Activated CD4-positive, alpha-beta T cell treated with anti-CD3 and anti-CD28 coated beads, Interleukin-2, Interleukin-6, amounts not matched to agents 100 ng/mL and 50 ng/mL, durations not matched to agents 16 hours and 8 hours (primary cell): ENCODE measurements at places on chromosomes 5 and 9.

DNA sequence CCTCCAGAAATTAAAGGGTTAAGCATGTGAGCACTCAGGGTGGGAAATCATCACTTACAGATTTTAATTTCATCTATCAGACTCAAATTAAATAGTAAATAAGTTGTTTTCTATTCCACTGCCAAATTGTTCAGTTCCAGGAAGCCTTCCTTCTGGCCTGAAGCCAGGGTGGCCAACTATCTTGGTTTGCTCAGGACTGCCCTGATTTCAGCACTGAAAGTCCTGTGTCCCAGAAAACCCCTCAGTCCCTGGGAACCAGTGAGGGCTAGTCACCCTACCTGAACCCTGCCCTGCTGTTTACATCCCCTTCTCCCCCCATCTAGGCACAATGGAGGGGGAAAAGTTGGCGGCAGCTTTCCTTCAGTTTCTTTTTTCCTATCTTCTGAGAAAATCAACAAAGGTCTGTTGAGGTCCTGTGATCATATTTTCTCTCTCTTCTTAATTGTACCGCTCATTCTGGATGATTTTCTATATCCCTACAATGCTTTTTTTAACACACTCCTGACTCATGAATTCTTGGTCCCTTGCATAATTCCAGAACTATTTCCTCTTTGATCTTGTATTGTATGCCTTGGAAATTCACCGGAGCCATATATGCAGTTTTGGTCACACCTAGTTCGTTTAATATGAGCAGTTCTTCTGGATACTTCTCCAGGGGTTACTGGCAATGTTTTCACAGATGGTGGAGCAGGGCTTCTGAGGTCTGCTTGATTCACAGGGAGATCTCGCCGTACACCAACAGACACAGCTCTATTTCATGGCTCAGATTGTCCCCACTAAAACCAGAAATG, 103.8 kb downstream of the MAP1B start:
- no peak for DNase-seq

- DNase-seq, result no peak
Measured at GRCh38 chr9:131253891-131254491, 22.3 kb downstream of the FAM78A start.

GRCh38 chr5:157744051-157745011, 819 bp downstream of the LSM11 start:
- DNase-seq, result peak; percentile 38

DNA sequence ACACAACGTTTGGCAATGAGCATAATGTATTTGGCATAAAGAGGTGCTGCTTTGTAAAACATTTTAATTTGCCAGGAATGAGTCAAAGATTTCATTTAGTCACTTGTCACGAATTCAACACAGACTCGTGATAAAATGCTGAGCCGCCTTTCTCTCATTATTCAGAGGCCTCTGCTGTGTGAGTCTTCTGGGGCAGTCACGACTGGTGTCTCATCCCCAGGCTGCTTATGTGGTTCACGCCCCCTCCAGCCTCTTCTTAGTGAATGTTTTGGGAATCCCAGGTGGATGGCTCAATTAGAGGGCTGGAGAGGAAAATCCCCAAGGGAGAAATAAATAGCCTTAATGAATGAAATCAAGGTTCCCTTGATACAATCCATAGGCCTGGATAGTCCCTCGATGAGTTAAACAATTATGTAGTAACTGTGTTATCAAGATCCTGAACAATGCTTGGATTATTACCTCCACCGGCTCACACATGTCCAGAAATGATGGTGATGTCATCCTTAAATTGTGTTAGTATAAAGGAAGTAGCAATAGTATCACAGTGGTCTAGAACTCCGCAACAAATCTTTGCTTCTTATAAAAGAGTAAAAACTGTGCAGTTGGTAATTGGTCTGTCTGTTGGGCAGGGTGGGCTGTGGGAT, 192.1 kb upstream of the ADAMTS16 start:
- DNase-seq, result no peak

DNA sequence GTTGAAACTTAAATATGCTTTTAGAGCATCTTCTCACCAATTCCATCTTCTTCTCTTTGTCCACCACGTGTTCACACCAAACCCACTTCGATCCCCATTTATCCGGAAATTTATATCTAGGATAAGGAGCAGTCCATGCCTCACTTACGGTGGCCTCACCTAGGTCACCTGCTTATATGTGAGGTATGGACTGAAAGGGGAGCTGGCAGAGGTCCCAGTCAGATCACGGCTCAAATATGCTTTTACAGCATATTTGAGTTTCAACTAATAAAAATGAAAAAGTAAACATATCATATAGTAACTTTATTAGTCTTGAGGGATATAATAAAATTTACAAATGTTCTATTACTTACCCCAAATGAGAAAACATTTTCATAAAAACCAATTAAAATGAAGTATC, 508.4 kb downstream of the CDH18 start:
- no peak for DNase-seq

DNA sequence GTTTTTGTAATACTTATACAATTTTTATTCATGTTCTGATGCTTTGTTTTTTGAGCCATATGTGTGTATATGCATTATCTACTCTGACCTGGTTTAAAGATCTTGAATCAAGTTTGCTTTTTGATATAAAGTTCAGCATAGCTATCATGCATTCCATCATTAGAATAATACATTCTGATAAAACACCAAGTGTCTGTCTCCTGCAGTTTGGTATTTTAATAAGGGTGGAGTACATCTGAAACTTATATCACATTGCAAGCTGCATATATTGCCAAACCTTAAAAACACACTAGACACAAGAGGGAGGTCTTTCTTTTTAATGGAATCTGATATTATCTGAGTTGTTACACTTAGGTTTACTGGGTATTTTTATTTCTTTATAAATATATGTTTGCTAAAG, 102.8 kb upstream of the ADAMTSL1 start:
- no peak for DNase-seq

- no peak for DNase-seq
Measured at GRCh38 chr9:76529653-76530052, 70.7 kb downstream of the GCNT1 start.

DNA sequence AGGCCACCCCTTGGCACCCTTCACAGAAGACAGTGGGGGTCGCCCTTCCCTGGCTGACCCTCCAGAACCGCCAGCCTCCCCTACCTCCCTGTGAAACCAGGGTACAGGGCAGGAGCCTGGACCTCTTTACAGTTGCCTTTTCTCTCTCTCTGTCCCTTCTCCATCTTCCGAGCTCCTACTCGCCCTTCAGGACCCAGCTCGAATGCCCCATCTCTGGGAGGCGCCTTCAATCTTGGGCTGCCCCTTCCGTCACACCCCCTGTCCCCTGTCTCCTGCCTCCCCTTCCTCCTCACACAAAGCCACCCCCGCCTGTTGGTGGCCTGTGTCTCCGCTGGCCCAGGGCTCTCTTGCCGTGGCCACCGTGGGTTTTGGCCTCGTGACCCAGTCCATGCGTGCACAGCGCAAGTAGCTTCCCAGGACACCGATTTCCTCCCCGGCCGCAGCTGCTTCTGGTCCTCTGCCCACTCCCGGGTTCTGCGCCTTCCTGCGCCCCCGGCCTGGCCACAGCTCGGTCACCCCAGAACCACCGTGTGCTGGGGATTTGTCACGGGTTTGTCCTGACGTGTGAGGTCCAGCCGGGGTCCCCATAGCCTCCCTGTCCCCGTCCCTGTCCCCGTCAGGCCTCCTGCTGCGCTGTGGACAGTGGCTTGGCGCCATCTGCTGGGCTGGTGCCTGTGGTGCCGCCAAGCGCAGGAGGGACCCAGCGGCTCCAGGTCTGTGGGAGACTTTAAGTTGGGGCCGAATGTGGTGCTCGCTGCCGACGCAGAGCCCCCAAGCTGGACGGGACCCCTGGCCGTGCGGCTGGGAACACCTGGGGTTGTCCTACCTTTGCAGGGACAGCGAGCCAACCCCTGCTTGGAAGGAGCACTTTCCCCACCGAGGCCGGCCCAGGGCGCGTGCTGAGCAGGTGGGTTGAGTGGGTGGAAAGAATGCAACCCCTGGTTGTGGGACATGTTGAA, 4.0 kb upstream of the TMEM250 start:
- peak; percentile 81 for DNase-seq

DNA sequence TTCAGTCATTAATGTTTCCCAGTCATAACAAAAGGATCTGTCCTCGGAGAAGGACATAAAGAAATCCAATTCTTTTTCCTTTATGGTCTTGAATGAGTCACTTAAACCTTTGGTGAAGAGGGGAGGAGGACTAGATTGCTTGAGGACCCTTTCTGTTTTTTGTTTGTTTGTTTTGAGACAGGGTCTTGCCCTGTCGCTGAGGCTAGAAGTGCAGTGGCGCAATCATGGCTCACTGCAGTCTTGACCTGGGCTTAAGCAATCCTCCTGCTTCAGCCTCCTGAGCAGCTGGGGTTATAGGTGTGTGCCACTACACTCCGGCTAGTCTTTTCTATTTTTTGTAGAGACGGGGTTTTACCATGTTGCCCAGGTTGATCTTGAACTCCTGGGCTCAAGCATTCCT, 12.3 kb downstream of the TIGD6 start:
- no peak for DNase-seq

GRCh38 chr9:89549031-89549644, 51.2 kb upstream of the SEMA4D start:
- DNase-seq, result peak; percentile 90

DNA sequence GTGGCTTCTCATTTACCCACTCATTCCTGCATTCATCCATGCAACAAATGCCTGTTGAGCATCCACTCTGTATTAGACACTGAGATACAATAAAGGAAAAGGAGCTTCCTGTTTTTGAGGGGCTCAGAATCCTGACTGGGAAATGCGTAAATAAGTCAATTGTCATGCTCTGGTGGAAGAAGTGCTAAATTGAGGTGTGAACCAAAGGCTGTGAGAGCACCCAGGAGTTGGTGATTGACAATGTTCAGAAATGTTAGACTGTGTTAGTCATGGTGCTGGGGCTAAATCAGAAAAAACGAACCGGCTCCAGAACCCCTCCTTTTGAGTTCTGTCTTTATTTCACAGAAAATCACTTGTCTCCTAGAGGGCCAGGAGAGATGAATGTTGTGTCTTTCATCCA, 558.6 kb upstream of the SGCD start:
- DNase-seq, result no peak

- DNase-seq, result no peak
Measured at GRCh38 chr5:55470282-55470681, 64.5 kb downstream of the PLPP1 start.

DNA sequence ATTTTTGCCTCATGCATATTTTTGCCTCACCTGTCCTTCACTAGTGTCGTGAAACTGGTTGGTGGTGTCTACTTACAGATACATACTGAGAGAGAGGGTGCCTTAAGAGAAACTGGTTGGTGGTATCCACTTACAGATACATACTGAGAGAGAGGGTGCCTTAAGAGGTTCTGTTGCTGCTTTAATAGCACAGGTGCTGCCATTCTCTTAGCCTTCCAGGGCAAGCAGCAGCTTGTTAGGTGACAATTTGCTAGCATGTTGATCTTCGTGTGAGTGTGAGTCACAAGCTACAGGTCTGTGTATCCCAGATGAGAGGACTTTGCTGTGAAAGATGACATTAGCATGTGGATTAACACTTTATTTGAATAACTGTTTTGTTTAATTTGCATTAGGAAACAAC, 1.4 kb downstream of the PTTG1 start:
- no peak for DNase-seq
